Activated naive CD4-positive, alpha-beta T cell treated with Interleukin-2 at 50 U/mL for 16 hours (primary cell): ENCODE measurements at places on chromosomes 6 and 20.

DNA sequence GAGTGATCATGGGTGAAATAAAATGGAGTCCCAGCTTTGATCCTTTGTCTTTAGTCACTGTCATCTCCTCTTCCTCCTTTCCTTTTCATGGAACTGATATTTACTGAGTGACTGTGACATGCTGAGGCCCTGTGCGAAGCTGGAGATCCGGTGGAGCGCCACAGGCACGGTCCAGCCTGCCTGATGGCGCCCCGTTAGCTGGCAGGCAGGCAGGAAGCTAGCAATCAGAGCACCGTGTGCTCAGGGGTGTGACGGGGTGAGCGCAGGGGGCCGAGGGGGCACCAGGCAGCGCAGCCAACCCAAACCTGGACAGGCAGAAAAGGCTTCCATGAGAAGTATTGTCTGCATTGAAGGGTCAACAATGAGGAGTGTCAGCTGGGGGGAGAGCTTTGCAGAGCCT, 100.2 kb upstream of the AKAP12 start:
- no peak for DNase-seq

- DNase-seq, result peak; percentile 62
Measured at GRCh38 chr6:31737991-31738979, 1.5 kb upstream of the MSH5 start.

- no peak for DNase-seq
Measured at GRCh38 chr6:121112356-121112755, 221.9 kb downstream of the TBC1D32 start.

DNA sequence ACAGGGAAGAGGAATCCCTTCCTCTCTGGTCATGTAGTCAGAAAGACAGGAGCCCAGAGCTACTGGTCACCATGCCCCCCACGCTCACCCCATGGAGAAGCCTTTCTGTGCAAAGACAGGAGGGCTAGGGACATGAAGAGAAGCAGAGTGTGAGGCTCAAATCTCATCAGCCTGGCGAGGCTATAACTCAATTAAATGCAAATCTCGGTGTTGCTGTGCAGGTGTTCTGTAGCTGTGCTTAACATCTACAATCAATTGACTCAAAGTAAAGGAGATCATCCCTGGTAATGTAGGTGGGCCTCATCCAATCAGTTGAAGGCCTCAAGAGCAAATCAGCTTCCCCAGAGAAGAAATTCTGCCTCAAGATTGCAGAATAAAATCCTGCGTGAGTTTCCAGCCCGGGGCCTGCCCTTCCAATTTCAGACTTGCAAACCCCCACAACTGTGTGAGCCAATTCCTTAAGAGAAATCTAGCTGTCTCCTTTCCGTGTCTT, 64.4 kb downstream of the CHMP4B start:
- no peak for DNase-seq

- DNase-seq, result no peak
Measured at GRCh38 chr6:136084403-136084802, 165.7 kb downstream of the MTFR2 start.

DNA sequence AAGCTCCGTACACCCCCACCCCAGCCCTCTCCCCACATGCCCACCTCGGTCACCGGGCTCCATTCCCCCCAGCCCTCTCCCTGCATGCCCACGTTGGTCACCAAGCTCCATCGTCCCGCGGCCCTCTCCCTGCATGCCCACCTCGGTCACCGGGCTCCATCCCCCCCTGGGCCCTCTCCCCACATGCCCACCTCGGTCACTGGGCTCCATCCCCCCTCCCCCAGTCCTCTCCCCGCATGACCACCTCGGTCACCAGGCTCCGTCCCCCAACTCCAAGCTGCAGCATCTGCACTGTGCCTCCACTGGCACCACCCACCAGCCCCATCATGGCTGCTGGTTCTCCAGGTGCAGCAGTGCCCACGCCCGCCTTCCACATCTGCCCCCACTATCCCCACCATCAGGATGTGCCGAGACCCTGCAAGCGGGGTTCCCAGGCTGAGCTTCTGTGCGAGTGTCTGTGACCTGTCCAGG, 16.8 kb downstream of the TAF4 start:
- DNase-seq, result no peak

GRCh38 chr6:138403324-138403800, 661 bp upstream of the HEBP2 start:
- DNase-seq, result peak; percentile 29

GRCh38 chr6:38679668-38680067, 23.3 kb downstream of the GLO1 start:
- DNase-seq, result no peak

DNA sequence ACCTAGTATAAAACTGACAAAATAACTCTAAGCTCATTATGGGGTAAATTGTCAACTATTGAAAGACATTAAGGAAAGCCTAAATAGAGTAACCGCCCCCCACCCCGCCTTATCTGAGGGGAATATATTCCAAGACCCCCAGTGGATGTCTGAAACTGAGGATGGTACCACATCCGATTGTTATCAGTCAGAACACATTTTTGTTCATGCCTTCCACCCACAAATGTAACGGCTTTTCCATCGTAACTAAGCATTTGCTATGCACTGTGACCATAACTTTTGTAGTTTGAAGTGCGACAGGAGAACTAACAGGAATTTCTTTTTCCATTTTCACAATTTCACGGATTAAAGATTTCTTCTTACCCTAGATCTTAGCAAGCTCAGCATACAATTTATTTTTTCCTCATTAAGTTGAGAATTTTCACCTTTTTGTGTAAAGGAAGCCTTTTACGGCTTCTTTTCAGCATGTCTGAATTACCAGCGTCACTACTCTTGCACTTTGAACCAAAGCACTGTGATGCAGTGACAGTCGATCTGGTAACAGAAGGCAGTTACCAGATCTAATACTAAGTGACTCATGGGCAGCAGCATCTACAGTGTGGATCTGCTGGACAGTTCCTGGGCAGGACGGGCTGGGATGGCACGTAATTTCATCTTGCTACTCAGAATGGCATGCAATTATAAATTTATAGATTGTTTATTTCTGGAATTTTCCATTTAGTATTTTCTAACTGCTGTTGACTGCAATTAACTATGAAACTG, 11.8 kb downstream of the CFAP61 start:
- no peak for DNase-seq

GRCh38 chr20:34978092-34978744, 22.6 kb downstream of the MYH7B start:
- no peak for DNase-seq

- no peak for DNase-seq
Measured at GRCh38 chr6:166715065-166715464, 88.0 kb upstream of the RPS6KA2 start.

DNA sequence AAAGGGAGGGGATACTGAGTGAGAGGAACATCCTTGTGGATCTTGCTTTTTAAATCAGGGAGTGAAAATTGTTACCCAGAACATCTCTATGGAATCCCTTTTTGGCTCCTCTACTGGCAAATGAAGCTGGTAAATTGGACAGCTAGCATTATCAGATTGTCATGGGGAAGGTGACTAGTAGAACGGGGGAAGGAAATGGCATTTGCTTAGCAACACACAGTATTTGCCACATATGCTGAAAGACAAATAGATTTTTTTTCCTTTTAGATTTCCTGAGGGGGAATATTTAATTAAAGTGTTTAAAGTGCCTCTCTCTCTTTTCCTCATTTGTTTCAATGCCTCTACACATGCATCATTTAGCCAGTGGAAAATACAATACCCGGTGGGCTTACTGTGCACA, 573.5 kb downstream of the BCKDHB start:
- DNase-seq, result no peak

GRCh38 chr6:16722630-16723029, 38.6 kb downstream of the ATXN1 start:
- DNase-seq, result no peak

- no peak for DNase-seq
Measured at GRCh38 chr6:15793826-15794225, 131.0 kb upstream of the DTNBP1 start.

GRCh38 chr6:13696226-13696625, 15.4 kb downstream of the RANBP9 start:
- DNase-seq, result no peak

DNA sequence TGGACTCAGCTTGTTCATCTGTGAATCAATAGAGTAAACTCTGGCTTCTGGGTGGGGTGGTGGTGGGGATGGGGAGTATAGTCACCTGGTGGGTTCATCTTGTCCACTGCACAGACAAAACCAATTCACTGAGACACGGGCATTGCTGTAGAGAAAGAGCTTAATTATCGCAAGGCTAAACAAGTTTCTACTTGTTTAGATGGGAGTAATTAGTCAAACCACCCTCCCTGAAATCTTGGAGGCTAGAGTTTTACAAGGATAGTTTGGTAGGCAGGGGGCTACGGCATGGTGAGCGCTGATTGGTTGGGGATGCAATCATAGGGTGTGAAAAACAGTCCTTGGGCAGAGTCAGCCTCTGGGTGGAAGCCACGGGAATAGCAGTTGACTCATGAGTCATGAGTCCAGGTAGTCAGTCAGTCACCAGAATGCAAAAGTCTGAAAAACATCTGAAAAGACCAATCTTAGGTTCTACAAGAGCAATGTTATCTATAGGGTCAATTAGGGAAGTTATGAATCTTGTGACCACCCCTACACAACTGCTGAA, 77.8 kb downstream of the STMND1 start:
- no peak for DNase-seq

GRCh38 chr6:5164092-5164491, 79.0 kb downstream of the PPP1R3G start:
- DNase-seq, result no peak

GRCh38 chr6:158353883-158354877, 41.9 kb downstream of the TULP4 start:
- DNase-seq, result no peak

- no peak for DNase-seq
Measured at GRCh38 chr20:42907730-42908129, 282.0 kb downstream of the PTPRT start.

DNA sequence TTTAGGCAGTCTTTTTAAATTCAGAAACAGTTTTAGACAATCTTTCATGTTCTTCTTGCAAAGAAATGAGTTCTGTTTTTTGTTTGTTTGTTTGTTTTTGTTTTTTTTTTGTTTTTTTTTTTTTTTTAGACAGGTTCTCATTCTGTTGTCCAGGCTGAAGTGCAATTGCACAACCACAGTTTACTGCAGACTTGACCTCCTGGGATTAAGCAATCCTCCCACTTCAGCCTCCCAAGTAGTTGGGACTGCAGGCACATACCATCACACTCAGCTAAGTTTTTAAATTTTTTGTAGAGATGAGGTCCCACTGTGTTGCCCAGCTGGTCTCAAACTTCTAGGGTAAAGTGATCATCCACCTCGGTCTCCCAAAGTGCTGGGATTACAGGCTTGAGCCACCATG, 96.2 kb downstream of the OTOR start:
- DNase-seq, result no peak

DNA sequence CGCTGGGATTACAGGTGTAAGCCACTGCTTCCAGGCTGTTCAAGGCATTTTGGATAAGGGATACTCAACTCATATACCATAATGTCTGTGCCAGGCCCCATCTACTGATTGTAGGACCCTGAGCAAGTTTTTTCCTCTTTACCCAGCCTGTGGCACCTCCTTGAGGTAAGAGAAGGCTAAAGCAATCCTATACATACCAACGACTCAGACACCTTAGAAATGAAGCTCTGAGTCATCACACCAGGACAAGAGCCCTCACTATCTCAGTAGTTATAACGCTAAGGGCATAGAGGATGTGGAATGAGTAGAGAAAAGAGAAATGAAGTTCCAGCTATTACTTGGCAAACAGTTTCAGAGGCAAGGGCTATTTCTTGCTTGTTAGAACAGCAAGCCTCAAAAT, 16.9 kb downstream of the NDRG3 start:
- DNase-seq, result no peak

- DNase-seq, result no peak
Measured at GRCh38 chr6:90911642-90912041, 324.8 kb upstream of the MAP3K7 start.

GRCh38 chr6:119871520-119871919, 522.0 kb upstream of the MAN1A1 start:
- DNase-seq, result no peak

DNA sequence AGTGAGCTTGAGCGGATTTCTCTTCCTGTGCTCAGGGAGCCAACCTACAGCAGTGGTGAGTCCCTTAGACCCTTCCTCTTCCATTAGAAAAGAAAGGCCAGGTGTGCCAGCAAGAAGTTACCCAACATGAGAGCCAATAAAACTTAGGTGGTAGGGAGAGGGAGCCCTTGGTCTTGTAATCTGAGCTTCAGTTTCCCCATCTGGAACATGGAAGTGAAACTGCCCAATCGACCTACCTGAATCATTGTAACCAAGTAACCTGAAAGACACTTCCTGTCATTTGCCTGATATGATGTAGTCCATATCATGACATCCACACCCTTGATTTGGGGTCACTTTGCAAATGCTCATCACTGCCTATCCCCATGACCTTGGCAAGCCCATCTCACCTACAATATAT, 66.4 kb downstream of the MDGA1 start:
- DNase-seq, result no peak

GRCh38 chr20:7760247-7761031, 179.8 kb downstream of the HAO1 start:
- DNase-seq, result no peak

DNA sequence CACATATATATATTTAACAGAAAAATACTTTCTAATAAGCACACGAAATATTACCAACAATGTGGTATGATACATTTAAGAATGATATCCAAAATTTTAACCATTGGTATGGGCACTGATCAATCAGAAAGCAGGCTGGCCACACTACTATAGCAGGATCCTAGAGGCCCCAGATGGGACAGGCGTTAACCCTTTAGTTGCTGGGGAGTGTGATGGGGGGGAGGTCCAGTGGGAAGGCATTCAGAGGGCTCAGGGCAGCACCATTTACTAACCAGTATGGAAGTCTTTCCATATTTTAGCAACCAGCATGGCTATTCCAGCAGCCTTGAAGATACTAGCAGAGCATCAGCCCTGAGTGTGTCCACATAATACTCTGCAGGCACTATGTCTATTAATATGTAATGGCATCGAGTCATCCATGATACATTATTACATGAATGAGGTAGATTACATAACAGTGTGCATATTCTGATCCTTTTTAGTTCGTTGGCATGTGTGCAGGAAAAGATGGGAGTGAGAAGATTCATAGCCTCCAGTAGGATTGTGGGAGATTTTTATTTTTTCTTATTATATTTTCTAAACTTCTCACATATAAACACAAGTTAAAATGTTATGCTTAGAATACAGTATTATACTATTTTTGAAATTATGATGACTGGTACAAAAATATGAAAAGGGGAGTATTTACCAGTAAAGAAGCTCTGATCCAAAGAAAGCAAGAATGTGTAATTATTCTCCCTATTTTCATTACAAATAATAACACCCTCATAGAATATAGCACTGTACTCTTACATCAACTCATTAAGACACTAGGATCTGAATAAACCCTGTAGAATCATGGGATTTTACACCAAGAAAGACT, 78.9 kb downstream of the FAM217A start:
- DNase-seq, result no peak

GRCh38 chr6:31737315-31737990, 1.1 kb upstream of the CLIC1 start:
- DNase-seq, result no peak

GRCh38 chr20:57657535-57658446, 37.6 kb upstream of the ZBP1 start:
- DNase-seq, result peak; percentile 21

GRCh38 chr6:27700337-27700736, 211.9 kb downstream of the OR2B2 start:
- no peak for DNase-seq

GRCh38 chr20:62799459-62799858, 3.2 kb downstream of the MRGBP start:
- no peak for DNase-seq
